ENCODE measurements at places on chromosomes 4 and X. TPM values are rescaled to one million over a fixed set of nuclear protein-coding genes. Genes with fewer than 3 reads are reported as not detected.

The BEX5 gene
- total RNA-seq = 5.2 TPM

The FABP2 gene
- total RNA-seq = not detected

The CACNA1F gene
- total RNA-seq = not detected

The LIMCH1 gene
- total RNA-seq = 158 TPM

The HUWE1 gene
- 102 TPM for total RNA-seq

The TRAM1L1 gene
- total RNA-seq = 0.78 TPM

The USP17L22 gene
- total RNA-seq = not detected

The TLL1 gene
- total RNA-seq = 3.7 TPM

The SSX2 gene
- not detected for total RNA-seq

The UGT2B10 gene
- not detected for total RNA-seq

The GALNTL6 gene
- 3.8 TPM for total RNA-seq

The UTP3 gene
- 32.6 TPM for total RNA-seq

The VCX3B gene
- total RNA-seq = not detected

The DUSP21 gene
- not detected for total RNA-seq

The EIF2S3 gene
- total RNA-seq = 71.5 TPM

The PGAM4 gene
- not detected for total RNA-seq

The MTNR1A gene
- not detected for total RNA-seq

The TAPT1 gene
- 36.0 TPM for total RNA-seq

The MEPE gene
- total RNA-seq = not detected

The EXOC1L gene
- total RNA-seq = not detected

The ADH7 gene
- total RNA-seq = not detected

The PDCL2 gene
- total RNA-seq = not detected

All from thoracic aorta (tissue), 2 donors.